WTC11 (cell line): ENCODE measurements at places on chromosomes 6 and 20. TPM values are rescaled to one million over a fixed set of nuclear protein-coding genes. Genes with fewer than 3 reads are reported as not detected.

MRAP2 gene
- total RNA-seq = 4.8 to 5.2 TPM (median 4.9 TPM) in 3 replicates

DNA sequence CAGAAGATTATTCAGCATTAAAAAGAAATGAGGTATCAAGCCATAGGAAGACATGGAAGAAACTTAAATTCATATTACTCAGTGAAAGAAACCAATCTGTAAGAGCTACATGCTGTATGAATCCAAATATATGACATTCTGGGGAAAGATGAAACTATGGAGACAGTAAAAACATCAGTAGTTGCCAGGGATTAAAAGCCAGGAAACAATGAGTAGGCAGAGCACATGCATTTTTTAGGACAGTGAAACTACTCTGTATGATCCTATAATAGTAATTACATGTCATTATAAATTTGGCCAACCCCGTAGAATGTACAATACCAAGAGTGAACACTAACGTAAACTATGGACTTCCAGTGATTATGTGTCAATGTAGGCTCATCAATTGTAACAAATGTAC lies 92.8 kb upstream of the RNF217 start:
- DNase-seq = no peak

GRCh38 chr6:81144346-81144745 lies 608.1 kb downstream of the TENT5A start:
- DNase-seq = no peak

GRCh38 chr6:111278731-111279130 lies 191.4 kb downstream of the SLC16A10 start:
- no peak for DNase-seq

TRIM15 gene
- 0.32 to 0.53 TPM (median 0.35 TPM) in 3 replicates for total RNA-seq

ECI2 gene
- total RNA-seq = 56.0 to 61.9 TPM (median 61.4 TPM) in 3 replicates

- no peak for DNase-seq
Measured at GRCh38 chr6:4972438-4972837, 31.4 kb downstream of the RPP40 start.

DNA sequence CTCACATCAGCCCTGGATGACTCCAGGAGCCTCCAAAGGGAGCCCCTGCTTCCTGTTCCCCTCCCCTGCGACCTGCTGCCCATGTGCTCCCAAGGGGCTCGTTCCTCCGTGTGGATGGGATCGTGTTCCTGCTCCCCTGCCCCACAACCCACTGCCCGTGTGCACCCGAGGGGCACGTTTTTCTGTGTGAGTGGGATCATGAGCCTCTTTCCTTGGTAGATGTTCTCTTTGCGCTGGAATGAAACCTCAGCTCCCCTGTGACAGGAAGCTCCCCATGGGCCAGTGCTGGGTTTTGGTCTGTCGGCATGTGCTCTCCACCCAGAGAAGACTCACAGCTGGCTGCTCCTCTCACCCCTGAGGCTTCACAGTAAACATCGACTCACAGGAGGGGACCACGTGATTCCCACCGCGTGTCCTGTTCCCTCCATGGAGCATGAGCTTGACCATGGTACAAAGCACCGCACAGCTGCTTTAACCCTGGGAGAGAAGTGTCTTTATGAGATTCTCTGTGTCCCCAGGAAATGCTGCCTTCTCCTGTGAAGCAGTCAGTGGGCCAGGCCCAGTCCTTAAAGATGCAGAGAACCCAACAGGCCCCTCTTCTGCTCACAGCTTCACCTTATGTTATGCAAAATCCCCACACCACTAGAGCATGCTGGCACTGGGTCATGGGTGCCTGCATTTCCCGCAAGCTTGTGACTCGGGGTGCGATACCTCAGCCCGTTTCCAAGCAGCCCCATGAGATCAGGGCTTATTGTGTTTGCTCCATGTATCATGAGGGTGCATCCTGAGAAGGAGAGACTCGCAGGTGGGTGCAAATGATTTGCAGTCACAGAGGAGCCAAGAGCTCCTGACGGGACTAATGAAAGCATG lies 215.1 kb downstream of the ERMARD start:
- no peak for DNase-seq

DNA sequence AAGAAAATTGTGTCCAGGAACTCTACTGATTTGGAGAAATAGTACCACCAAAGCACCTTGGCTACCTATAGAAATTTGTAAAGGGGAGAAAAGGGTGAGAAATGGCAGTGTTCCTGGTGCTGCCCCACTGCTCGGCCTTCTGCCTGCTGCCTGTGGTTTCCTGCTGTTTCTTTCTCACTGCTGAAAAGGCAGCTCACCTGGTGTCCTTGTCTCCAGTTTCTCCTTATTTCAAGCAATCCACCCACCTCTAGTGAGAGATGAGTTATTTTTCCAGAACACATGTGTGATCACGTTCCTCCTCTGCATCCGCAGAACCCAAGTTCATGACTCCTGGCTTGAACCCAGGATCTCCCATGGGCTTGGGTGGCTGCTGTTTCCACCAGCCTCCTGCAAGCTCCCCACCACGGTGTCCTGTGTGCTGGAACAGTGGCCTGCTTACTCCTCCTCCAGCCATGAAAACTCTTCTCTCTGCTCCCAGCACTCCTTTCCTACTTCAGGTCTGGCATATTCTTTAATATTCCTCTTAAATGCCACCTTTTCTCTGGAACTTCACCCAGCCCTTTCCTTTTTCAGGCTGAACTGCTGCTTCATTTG lies 48.9 kb downstream of the ELOVL2 start:
- DNase-seq = no peak

MYMX gene
- total RNA-seq = 3.9 to 7.5 TPM (median 6.4 TPM) in 3 replicates

GRCh38 chr6:84762220-84763002 lies 2.0 kb downstream of the TBX18 start:
- peak; percentile 44 for DNase-seq

DNA sequence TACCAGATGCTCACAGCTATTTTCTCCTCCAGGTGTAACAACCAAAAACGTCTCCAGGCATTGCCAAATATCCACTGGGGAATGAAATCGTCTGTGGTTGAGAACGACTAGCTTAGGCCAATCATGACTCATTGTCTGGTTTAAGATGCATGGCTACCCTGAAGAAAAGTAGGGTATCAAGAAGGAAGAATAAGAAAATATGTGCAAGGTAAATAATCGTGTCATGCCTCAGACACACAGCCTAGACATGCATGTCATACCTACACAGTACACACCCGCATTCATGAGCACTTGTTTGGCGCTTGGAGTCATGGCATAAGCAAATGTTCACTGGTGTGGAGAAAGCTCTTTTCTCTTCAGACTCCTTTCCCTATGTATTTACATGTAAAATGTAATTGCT lies 745.7 kb downstream of the MAFB start:
- no peak for DNase-seq

- no peak for DNase-seq
Measured at GRCh38 chr6:135030532-135031178, 24.0 kb downstream of the HBS1L start.

- peak; percentile 46 for DNase-seq
Measured at GRCh38 chr20:21516861-21517565, 3.1 kb upstream of the NKX2-2 start.

RSPO3 gene
- total RNA-seq = 0.14 TPM in 1 of 3 replicates, not detected in the others

GRCh38 chr6:8476656-8477055 lies 41.3 kb upstream of the SLC35B3 start:
- DNase-seq = no peak

ACTL10 gene
- total RNA-seq = 1.3 to 1.9 TPM (median 1.5 TPM) in 3 replicates

GRCh38 chr6:24010133-24010532 lies 115.9 kb upstream of the NRSN1 start:
- no peak for DNase-seq

DNA sequence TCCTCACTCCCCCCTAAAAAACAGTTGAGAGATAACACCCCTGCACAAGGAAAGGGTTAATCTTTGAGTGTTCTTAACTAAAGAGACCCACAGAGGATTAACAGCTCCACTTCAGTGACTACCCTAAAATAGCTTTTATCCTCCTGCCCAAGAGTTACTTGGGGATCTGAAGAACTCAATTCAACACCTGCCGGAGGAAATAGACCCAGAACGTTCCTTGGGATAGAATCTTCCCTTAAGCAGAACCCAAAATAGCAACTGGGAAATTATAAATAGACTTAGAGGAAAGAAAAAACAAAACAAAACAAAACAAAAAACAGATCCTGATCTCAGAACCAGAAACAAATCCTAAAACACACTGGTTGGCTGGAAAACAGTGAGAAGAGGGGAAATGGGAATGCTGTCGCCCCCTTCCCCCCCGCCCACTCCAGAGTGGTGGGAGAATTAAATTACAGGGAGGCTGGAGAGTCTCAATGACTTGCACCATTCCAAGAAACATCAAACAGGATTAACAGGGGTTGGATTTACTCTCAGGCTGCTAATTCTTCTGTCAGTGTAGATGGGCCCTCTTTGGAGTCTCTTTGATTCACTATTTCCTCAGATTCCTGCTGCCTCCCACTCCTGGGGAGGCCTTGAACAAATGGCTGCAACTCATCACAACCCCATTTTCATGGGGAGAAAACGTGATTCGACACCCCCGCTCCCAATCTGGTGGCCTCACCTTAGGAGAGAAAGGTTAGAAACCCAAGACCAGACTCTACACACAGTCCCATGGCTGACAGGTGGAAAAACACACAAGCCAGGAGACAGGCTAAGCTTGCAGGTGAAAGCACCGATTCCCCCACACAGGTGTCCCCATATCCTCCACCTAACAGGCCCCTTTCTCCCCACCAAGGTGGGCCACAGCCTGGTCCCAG lies 1.4 kb downstream of the PLAGL2 start:
- no peak for DNase-seq

DNA sequence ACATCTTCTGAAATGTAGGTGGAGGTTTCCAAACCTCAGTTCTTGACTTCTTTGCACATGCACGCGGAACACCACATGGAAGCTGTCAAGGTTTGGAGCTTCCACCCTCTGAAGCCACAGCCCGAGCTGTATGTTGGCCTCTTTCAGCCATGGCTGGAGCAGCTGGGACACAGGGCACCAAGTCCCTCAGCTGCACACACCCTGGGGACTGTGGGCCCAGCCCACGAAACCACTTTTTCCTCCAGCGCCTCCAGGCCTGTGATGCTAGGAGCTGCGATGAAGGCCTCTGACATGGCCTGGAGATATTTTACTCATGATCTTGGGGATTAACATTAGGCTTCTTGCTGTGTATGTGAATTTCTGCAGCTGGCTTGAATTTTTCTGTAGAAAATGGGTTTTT lies 68.7 kb downstream of the RNF217 start:
- DNase-seq = no peak

DNA sequence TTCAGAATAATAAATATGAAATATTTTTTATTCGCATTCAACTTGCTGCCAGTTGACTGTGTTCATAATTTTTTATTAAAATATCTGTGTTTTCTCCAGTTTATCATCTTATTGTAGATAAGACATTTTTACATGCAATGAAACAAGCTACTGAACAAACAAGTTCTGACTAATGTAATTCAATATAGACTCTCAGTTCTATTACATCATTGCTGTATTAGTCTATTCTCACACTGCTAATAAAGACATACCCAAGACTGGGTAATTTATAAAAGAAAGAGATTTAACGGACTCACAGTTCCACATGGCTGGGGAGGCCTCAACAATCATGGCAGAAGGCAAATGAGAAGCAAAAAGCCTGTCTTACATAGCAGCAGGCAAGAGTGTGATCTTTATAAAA lies 1357.7 kb upstream of the CITED2 start:
- DNase-seq = no peak

LSM2 gene
- total RNA-seq = 104 to 121 TPM (median 119 TPM) in 3 replicates

DNA sequence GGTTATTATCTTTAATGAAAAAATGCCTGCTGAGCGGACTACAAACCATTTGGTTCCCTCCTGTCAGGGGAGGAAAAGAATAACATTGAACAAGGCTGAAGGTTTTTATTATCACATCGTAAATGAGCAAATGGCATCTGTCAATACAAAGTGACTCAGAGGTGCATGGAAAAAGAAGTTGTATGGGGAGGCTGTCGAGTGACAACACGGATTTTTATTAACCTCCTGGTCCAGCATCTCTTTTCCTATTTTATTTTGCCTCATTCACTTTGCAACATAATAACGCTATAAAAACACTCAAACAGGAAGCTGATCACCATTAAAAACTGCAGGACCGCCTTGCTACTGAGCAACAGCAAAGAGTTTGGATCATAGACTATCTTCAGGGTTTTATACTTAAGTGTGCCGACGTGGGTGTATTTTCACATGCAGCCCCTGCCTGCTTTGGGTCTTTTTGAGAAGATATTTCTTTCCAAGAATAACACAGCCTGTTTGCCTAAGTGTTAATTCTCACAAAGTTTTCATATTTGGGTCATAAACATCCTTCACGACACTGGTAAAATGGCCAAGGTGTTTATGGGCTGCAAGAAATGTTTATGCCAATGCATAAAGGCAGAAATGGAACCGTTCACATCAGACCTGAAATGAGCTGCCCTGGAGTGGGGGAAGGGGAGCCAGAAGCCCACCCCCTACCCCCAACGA lies 132.1 kb upstream of the SALL4 start:
- no peak for DNase-seq

MAPK13 gene
- total RNA-seq = 13.6 to 17.8 TPM (median 17.0 TPM) in 3 replicates

- no peak for DNase-seq
Measured at GRCh38 chr6:129498950-129499842, 210.8 kb downstream of the ARHGAP18 start.

FAM184A gene
- 13.3 to 19.2 TPM (median 16.2 TPM) in 3 replicates for total RNA-seq

HLA-DMB gene
- 1.1 to 2.7 TPM (median 2.3 TPM) in 3 replicates for total RNA-seq

GRCh38 chr6:12976366-12976765 lies 259.8 kb downstream of the PHACTR1 start:
- no peak for DNase-seq

DNA sequence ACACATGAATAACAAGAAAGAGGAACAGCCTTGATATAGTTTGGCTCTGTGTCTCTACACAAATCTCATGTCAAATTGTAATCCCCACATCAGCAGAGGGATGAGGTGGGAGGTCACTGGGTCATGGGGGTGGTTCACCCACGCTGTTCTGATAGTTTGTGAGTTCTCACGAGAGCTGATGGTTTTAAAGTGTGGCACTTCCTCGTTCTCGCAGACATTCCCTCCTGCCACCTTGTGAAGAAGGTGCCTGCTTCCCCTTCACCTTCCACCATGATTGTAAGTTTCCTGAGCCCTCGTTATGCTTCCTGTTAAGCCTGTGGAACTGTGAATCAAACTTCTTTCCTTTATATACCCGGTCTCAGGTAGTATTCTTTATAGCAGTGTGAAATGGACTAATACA lies 13.1 kb downstream of the SRPK1 start:
- no peak for DNase-seq

DNA sequence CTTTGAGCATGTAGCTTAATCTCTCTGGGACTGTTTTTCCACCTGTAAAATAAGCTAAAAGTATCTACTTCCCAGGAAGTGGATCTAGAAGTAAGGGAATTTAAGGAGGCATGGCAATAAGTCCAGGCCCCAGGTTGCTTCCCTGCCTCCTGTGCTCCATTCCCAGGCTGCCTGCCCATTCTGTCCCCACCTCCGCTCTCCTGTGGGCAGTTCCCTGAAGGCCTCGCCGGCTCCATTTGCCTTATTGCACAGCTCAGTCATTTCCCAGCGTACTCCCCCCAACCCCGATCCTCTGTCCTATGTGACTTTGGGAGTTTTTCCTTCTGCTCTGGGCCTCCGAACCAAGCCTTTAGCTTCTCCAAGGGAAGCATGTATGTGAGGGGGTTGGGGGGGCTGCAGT lies 4.6 kb downstream of the SLC29A1 start:
- no peak for DNase-seq
